ENCODE measurements at places on chromosomes 4 and X.

- no peak for DNase-seq
Observed at GRCh38 chr4:60656171-60656570, 544.0 kb upstream of the ADGRL3 start.

- DNase-seq: no peak
Observed at GRCh38 chr4:108110450-108110849, 58.3 kb downstream of the LEF1 start.

GRCh38 chrX:48711162-48711928, 14.8 kb downstream of the SUV39H1 start:
- no peak for DNase-seq

GRCh38 chr4:36624030-36624429, 342.6 kb downstream of the DTHD1 start:
- DNase-seq: no peak

GRCh38 chr4:72935462-72935861, 134.1 kb downstream of the COX18 start:
- DNase-seq: no peak

- peak; percentile 20 for DNase-seq
Observed at GRCh38 chr4:176187624-176188023, 7.8 kb downstream of the SPATA4 start.

DNA sequence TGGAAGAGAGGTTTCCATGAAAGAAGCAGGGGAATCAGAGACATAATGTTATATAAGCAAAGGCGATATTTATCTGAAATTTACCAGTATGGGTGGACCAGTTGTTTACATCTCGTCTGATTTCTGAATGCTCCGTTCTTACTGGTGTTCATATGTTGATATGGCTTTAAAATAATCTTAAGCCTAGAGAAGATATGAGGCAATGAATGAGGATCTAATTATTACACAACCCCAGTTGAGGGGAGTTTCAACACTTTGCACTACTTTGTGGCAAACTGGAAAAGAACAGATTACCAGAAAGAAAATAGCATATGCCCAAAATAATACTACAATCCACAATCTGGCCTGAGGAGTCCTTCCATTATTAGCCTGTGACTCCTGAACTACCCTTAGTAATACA, 263.3 kb upstream of the MAGEB2 start:
- DNase-seq: no peak

DNA sequence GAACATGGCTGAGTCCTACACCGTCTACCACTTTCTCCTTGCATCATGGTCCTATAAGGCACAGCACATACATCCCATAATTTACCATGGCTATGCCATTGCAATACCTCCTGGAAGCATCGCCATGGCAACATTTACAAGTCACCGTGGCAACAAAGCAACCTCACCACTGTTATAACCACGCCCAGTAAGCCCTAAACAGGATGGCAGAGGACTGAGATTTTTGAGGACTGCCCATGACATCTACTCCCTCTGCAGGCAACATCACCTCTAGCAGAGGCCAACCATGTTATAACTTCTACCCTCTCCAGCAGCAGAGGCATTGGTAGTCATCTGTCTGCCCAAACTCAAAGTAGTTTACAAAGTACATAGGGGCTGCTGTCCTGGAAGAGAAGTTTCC, 29.7 kb downstream of the BCOR start:
- peak; percentile 38 for DNase-seq

GRCh38 chrX:20665481-20665880, 398.8 kb upstream of the RPS6KA3 start:
- no peak for DNase-seq

GRCh38 chr4:25827373-25827772, 35.4 kb downstream of the SEL1L3 start:
- DNase-seq: no peak

GRCh38 chr4:139641218-139641617, 24.4 kb upstream of the MGST2 start:
- DNase-seq: no peak

DNA sequence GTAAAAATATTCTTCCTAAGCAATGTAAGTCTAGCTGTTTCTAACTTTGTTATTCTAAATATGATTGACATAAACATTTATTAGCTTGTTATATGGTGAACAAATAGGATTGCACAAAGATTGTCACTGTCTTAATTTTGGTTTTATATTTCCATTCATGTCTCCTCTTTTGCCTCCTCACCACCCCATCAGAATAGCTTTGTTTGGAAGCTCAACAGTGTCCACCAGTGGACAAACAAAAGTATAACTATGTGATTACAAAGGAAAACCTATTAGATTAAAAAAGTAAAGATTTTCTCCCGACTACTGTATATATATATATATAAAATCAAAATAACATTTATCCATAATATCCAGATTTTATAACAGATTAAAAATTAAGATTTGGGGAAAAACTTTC, 468.2 kb downstream of the ZIC3 start:
- DNase-seq: no peak

- no peak for DNase-seq
Observed at GRCh38 chr4:158211222-158211621, 936 bp downstream of the TMEM144 start.

DNA sequence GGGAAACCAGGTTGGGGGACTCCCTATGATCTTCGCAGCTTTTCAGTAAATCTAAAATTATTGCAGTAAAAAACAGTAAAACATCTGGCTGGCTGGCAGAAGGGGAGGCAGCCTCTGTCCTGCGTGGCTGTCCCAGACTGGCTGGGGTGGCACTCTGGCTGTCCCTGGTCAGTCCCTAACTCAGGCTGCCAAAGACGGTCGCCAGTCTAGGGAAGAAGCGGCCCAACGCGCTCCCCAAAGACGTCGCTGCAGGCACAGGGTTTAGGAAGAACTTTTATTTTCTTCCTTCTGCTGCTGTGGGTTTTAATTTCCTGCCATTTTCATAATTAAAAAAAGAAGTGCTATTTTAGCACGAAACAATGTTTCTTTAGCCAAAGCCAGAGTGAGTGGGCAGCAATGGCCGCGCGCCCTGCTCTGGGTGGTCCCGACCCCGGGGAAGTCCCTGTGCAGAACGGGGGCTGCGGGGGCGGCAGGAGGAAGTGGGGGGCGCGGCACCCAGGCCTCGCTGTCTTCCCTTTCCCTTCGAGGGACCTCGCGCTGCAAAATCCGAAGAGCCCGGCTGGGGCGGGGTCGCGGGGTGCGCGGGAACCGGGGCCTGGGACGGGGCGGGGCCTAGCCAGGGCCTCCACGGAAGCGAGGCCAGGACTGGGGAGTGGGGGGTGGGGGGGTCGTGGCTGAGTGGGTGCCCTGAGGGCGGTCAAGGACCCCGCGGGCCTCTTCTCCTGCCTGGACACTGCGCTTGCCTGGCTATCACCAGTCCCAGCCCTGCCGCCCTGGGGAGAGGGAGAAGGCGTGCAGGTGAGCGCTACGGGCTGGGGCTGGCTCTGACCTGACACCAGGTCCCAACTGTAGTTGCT, 6.3 kb upstream of the LETM1 start:
- DNase-seq: no peak

- no peak for DNase-seq
Observed at GRCh38 chr4:98919996-98920395, 8.9 kb downstream of the EIF4E start.
